ENCODE measurements at places on chromosomes 5 and 9.

DNA sequence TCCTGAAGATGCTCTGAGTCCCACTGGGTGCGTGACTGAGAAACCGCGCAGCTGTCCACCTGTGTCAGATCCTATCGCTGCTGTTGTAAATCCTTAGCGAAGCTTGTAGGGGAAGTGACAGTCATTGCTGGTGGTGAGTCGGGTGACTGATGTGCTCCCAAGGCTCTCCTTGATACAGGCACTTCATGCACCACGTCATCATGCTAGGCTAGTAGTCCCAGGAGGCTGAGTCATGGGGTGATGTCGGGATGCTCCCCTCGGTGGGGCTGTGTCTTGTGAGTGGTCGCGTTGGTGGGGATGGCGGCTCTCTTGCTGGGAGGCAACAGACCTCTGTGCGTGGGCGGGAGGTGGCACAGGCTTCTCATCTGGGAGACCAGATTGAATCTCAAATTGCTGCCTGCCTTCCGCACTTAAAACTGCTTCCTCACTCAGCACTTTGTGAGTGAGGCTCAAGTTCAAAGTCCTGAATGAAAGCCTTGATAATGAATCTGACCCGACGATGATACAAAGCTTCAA is 84.7 kb downstream of the CSNK1A1 start:
- DNase-seq = no peak

DNA sequence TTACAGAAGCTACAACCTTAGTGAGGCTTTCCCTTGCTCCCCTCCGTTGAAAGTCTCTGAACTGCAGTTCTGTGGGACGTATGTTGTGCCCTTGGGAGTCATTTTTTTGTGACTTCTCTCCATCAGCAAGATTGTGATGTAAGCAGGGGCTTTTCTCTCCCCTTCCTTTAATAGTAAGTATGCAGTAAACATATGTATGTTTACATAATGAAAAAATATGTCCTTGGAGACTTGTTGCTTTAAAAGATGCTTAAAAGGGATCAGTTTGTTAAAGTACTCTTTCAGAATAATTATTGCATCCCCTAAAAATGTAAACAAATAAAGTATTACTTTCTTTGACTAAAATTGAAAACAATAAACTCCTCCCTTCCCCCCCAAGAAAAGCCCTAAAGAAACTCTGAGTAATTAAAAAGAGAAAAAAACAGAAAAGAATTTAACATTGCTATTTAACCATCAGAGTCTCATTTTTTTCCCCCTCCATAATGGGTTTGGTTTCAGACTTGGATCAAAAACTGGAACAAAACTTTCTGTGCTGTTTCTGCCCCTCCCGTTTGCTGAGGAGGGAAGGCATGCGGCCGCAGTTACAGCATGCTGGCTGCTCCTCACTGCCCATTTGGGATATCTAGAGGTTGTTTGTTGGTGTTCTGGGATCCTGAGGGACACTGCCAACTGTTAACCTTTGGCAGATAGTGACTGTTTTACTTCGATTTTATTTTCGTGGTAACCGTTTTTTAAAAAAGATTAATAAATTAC is 40.2 kb downstream of the TRIO start:
- no peak for DNase-seq

DNA sequence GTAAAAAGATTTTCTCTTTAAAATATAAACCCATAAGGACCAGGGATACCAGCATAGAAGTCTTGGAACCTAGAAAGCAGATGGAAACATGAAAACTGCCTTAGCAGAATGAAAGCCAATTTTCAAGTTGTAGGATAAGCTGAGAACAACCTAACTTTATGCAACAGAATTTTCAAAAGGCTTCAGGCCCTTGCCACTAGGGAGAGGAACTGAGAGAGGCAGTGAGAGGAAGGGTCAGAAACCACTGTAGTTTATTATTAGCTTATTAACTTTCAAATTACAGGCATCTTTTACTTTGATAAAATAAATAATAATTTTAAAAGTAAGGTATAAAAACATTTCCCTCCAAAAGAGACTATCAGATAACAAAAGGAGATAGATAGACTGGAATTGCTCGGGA is 33.4 kb downstream of the FAM81B start:
- no peak for DNase-seq

- DNase-seq = no peak
Observed at GRCh38 chr5:160029004-160029403, 20.1 kb downstream of the TTC1 start.

Data from liver (tissue), 10 donors.